KG1 (cell line): ENCODE measurements at places on chromosomes 3 and 15.
A peak's percentile ranks its signal among the peaks of the same experiment; 100 is the strongest.

DNA sequence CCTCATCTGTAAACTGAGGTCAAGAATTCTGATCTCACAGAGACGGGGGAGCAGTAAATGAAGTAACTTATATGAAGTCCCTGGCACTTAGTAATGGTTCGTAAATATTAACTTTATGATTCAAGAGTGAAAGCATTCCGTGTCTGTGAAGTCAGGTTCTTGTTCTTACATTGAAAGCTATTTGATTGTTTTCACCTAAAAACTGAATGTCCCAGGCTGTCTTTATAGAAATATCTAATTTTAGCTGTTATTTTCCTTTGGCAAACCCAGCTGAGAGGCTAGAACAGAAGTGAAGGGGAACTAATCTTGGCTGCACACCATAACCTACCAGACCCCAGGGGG is 84.5 kb downstream of the CHSY1 start:
- peak; percentile 51 for DNase-seq

DNA sequence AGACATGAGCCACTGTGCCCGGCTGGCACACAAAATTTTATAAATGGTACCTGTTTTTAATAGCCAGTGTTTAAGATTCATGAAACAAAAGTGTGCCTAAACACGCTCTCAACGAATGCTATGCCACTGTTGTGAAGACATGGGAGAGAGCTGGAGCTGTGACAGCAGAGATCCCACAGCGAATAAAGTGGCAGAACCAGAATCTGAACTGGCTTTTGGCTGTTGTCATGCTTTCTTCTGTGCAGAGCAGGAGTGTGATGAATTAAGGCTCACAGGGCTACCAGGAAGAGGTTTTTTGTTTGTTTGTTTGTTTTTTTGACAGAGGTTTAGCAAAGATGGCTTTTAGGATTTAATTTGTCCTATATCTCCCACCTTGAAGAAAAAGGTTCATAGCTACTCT is 14.5 kb downstream of the PTPRG start:
- DNase-seq, result no peak

DNA sequence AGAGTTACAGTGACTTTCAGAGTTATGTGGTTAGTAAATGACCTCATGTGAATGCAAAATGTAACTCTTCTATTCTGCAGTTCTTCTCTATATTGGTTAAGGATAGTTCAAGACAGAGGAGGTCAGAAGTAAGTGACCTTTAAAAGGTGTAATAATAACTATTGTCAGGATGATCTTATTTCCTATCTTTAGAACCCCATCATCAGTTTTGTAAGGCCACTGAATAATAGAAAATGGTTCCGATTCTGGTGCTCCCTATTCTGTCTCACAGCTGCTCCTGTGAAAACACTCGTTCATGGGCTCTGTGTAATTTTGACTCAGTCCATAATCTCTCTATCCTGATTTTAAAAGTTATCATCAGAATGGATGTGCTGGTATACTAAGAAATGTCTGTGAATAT is 463.3 kb downstream of the LPP start:
- no peak for DNase-seq

DNA sequence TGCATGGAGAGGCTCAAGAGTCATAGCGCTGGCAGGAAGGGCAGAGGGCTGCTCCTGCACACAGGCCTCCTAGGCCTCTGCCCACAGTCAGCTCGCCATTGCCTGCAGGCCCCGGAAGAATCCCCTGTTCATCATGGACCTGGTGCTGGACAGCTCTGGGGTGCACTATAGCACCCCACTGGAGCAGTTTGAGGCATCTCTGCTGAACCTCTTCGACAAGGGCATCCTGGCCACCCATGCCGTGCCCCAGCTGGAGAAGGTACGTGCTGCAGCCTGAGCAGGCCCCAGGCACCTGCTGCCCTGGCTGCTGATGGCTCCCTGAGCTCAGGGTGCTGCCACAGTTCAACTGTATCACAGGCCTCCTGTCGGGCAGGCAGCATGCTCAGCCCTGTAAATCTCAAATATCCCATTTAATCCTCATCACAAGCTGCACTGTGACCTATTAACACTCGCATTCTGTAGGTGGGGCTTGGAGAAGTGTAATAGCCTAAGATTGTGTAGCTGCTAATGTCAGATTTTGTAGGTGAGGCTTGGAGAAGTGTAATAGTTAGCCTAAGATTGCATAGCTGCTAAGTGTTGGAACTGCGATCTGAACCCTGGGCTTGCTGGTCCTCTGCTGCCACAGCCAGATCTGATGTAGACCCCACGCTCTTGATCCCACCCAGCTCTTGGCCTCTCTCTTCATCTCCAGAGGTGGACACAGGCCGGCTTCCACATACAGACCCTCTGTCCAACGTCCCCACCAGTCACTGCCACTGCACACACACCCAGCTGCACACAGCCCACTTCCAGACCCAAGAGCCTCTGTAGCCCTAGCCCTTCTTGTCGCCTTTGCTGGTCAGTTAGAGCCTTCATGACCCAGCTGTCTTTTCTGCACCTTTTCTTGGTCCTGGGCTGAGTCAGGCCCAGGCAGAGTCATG is 31.9 kb downstream of the DNAH1 start:
- DNase-seq, result no peak

DNA sequence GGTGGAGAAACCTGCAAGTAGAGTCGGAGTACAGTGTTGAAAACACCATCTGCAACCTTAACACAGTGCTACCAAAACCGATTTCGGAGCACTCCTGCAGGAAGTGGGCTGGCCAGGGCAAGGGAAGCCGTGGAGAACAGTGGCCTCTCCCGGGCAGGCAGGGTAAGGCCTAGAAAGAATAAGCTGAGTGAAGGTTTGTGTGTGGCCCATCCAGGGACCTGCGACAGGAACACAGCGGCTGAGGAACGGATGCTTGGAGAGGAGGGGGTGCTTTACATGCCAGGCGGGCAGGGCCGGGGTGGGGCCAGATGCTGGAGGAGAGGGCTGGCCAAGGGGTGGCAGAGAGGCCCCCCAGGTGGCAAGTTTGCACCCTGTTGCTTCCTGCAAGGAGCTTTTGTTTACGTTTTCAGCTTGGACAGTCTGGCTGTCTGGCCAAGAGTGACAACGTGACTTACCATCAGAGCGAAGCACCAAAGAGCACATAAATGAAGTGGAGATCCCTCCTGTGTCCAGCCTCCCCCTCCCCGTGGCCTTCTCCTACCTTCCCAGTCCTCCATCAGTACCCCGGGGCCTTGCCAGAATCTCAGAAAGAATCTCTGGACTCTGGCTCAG is 156.5 kb downstream of the PGPEP1L start:
- no peak for DNase-seq

DNA sequence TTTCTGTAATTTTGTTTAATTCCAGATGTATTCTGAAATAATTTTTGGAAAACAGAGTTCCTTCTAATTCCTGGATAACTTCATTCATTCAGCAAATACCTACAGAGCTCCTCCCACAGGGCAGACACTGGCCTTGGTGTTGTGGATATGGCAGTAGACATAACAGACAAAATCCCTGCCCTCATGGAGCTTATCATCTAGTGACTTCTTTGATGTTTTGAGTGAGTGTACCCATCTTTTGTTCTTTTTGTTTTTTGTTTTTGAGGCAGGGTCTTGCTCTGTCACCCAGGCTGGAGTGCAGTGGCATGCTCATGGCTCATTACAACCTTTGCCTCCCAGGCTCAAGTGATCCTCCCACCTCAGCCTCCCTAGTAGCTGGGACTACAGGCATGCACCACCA is 21.1 kb downstream of the DET1 start:
- no peak for DNase-seq

DNA sequence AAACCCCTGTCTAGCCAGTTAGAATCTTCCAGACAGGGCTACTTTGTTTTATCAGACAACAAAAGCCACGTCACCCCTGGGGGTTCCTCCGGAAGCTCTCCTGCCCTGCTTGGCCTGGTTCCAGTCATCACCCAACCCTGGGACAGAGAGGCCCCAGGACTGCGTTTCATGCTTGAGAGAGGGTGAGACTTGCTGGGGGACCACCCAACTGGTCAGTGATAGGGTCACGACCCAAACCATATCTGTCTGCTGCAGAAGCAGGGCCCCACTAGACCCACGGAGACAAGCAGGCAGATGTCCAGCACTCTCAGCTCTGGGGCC is 1.2 kb downstream of the NT5DC2 start:
- DNase-seq, result no peak

DNA sequence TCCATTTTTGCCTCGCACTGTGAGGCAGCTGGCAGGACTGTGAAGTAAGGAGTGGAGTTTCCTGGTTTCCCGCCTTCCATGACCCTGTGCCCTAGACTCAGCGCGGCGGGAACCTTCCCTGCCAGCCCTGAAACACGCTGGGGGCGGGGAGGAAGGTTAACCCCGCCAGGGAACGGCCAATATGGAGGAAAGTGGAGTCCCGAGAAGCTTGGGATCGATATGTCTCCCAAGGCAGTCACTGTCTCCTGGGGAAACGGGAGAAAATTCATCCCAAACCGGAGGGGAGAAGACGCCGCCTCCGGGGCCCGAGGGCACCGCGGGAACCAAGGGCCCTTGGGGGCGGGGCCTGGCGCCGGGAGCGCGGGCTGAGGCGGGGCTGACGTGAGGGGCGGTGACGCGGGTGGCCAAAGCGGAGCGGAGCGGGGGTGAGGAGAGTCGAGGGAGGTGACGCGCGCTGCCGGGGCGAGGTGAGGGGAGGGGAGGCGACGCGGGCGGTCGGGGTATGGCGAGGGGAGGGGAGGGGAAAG is at the start of gene HMCES:
TSS of gene HMCES (plus strand) at position 432 of the 527 bp plus-strand sequence. CDS start 863 bp downstream, outside the sequence.
- DNase-seq, result peak; percentile 76

DNA sequence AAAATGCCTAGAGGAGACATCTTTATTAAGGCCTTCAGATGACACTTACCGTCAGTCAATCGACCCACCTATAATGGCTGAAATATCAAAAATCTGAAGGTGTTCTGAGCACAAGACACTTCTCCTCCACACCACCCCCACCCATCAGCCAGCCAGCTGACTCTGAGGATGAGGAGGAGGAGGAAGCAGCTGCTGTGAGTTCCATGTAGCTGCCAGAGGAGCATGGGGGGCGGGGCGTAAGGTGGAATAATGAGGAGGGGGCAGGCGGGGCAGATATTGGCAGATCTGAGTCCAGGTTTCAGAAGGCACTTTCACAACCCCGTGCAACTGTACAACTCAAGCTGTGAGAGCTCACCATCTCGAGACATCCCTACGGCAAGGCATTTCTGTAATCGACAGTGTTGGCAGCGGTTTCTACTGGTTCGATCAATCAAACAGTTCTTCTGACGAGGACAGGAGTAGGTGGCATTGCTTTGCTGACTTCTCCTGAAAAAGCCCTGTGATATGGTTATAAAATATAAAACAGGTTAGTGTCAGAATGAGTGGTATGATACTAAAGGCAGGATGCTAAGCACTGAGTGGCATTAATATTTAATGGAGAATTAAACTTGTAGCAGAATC is 35.4 kb upstream of the ICE2 start:
- no peak for DNase-seq
